Breast epithelium (tissue), 4 donors: ENCODE measurements at places on chromosomes 16 and 17. TPM values are rescaled to one million over a fixed set of nuclear protein-coding genes. Genes with fewer than 3 reads are reported as not detected.

DNA sequence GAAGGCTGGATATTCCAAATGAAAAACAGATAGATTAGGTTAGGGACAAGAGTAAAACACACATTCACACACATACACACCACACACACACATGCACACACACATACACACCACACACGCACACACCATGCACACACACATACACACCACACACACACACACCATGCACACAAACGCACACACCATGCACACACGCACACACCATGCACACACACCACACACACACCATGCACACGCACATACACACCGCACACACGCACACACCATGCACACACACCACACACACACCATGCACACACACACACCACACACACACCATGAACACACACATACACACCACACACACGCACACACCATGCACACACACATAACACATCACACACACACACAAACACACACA, 203.7 kb upstream of the ZFHX3 start:
- DNase-seq = no peak

DNA sequence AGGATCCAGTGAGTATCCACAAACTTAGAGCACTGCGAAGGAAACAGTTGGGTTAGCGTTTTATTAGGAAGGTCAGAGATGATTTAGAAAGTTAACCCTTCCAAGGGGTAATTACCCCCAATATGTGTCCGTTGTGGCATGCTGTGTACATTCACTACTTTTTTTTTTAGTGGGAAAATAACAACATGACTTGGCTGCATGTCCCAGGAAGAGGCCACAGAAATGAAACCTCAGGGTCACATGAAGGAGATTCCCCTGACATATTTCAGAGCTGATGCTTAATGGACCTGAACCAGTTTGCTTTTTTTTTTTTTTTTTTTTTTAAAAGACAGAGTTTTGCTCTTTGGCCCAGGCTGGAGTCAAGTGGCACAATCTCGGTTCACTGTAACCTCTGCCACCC, 167.5 kb downstream of the PRKCA start:
- no peak for DNase-seq

GRCh38 chr17:31593806-31594205, 202.3 kb downstream of the RAB11FIP4 start:
- DNase-seq = no peak

GRCh38 chr17:67689534-67690177, 28.1 kb upstream of the NOL11 start:
- no peak for DNase-seq

DNA sequence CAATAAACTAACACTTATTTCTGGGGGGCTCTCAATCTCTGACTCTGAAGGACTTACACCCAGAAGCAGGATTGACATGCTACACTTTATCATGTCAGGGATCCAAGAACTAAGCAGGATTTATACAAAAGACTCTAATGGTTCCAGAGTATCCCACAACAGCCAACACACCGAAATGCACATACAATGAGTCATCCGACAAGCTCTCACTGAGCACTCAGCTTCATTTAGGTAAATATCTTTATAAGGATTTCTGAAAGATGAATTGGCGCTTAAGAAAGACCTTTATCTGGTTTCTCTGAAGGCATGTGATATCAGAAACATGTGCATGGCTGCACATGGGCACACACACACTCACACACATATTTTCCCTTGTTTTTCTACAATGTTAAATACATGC, 77.2 kb downstream of the TOX3 start:
- DNase-seq = no peak

DNA sequence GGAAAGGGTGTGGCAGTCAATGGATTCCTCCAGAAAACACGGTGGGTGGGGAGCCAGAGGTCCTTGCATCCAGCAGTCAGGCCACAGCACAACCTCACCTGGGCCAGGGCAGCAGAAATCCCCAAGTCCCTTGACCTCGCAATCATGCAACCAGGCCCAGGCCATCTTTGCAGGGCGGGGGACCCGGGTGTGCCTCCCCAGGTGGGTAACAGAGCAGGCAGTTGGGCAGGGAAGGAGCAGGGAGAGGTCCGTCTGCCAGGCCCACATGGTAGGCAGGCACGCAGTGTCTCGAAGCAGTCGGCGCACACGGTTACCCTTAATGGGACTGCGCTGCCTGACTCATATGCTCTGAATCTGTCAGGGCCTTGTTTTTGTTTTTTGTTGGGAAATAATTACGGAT, 153.0 kb downstream of the RBFOX3 start:
- no peak for DNase-seq

DNA sequence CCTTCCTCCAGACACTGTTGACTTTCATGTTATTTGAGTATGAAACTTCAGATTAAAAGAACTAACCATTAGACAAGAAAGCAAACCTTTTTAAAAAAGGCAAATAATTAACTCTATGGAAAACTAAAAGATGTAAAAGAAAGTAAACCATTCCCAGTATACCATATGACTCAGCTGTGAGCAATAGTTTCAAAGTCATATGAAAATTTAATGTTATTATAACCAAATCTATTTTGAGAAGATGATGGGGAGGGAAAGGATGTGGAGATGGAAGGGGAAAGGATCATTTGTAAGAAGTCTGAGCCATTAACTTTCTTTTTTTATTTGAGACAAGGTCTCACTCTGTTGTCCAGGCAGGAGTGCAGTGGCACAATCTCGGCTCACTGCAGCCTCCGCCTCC, 131.8 kb downstream of the IRX5 start:
- DNase-seq = no peak

- no peak for DNase-seq
These were observed 23.1 kb downstream of the LAT start for GRCh38 chr16:29007730-29008593.

DNA sequence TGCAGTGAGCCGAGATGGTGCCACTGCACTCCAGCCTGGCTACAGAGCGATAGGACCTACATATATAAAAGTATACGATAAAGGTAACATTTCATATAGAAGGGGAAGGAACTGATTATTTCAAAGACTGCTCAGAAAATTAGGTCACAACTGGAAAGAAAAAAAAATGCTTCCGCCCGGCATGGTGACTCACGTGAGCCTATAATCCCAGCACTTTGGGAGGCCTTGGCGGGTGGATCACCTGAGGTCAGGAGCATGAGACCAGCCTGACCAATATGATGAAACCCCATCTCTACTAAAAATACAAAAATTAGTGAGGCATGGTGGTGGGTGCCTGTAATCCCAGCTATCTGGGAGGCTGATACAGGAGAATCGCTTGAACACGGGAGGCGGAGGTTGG, 7.8 kb downstream of the TEX14 start:
- DNase-seq = no peak

DNA sequence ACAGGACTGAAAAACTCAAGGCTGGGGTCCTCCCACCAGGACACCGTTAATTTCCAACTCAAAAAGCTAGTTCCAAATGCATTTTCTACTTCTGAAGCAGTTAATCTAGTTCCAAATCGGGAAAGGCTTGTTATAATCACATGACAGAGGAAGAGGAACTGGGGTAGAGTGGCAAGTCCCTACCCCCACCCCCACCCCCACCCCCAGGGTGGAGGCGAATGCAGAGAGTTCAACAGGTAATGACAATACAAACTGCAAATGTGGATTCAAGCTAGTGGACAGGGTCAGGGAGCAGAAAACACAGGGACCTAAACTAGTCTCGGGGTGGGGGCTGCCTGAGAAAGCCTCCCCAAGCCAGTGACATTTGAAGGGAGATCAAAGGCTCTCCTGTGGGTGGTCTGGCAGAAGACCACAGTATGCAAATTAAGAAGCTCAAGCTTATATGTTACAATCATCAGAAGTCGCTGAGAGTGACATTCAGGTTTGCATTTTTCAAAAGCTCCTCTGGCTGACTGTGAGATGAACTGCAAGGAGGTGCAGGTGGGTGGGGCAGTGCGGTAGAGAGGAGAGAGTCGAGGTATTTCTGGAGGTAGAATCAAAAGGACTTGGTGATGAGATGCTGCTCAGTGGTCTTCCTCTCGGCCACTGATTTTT, 56.4 kb upstream of the SLC25A19 start:
- DNase-seq = no peak

Gene KRTAP4-4
- not detected for total RNA-seq

Gene AANAT
- total RNA-seq = not detected

Gene KRTAP4-16
- not detected for total RNA-seq

Gene CACNG5
- total RNA-seq = not detected
